Germinal center (tissue), 1 donor: ENCODE measurements at places on chromosomes 2 and 18.
A peak's percentile ranks its signal among the peaks of the same experiment; 100 is the strongest.

- no peak for DNase-seq
These were observed 128.8 kb upstream of the MSH6 start for GRCh38 chr2:47653902-47654789.

- DNase-seq: no peak
These were observed 651 bp upstream of the ZNF521 start for GRCh38 chr18:25352629-25353005.

- DNase-seq: no peak
These were observed 78.1 kb downstream of the TEX51 start for GRCh38 chr2:126976721-126977328.

- DNase-seq: no peak
These were observed 112.3 kb upstream of the ATP5MC3 start for GRCh38 chr2:175293776-175294175.

GRCh38 chr2:209471037-209471436, 47.2 kb downstream of the MAP2 start:
- no peak for DNase-seq

DNA sequence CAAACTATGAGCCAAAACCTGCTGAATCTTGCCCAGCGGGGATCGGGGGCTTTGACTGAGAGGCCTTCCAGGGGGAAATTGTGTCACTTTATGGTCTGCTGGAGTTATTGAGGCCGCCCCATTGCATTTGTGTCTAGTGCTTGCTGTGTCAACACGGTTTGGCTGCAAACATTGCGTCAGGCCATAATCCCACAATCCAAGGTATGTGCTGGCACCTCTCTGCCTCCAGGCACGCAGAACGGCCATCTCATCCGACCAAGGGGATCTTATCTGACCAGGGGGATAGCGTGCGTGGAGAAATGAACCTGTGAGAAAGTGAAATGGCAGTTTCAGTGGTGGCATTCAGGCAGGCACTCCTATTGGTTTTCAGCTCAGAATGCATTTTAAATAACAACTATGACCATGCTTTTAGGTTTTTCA, 18.1 kb upstream of the LYPD6B start:
- no peak for DNase-seq

DNA sequence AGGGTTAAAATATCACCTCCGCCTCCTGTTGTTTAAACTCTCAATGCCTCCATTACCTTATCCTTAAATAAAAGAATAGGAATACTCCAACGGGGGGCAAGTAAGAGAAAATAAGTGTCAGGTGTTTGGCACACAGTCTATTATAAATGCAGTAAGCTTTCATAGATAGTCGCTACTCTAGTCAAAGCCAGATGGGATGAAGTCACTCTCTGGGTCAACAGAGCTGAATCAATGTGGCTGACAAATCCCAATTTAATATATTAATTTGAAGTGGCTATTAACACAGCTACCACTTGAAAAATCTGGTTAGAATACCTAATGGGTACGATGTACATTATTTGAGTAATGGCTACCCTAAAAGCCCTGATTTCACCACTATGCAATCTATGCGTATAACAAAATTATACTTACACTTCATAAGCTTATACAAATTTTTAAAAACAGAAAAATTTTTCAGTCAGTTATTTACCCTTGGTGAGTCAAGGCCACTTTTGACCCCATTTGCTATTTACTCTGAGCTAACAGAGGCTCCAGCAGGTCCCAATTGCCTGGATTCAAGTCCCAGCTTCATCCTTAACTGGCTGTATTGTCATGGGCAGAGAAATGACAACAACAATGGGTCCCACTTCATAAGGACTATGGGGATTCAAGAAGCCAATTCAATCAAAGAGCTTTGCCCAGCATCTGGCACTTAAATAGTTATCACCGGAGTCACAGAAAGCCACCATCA, 167.5 kb upstream of the PID1 start:
- no peak for DNase-seq

DNA sequence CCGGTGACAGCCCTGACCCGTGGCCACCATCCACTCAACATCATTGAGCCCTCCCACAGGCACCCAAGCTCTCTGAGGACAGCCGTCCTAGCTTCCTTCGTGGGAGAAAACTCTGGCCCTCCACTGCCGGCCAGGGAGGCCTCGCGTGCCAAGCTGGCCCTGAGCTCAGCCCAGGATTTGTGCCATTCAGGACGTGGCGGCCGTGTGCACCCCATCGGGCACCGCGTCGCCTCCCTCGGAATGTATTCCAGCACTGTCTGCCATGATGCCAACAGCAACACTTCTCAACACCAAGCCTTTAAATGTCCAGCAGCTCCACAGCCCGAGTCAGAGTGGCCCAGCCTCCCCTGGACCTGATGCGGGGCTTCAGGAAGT, 35.7 kb downstream of the ZNF516 start:
- no peak for DNase-seq

DNA sequence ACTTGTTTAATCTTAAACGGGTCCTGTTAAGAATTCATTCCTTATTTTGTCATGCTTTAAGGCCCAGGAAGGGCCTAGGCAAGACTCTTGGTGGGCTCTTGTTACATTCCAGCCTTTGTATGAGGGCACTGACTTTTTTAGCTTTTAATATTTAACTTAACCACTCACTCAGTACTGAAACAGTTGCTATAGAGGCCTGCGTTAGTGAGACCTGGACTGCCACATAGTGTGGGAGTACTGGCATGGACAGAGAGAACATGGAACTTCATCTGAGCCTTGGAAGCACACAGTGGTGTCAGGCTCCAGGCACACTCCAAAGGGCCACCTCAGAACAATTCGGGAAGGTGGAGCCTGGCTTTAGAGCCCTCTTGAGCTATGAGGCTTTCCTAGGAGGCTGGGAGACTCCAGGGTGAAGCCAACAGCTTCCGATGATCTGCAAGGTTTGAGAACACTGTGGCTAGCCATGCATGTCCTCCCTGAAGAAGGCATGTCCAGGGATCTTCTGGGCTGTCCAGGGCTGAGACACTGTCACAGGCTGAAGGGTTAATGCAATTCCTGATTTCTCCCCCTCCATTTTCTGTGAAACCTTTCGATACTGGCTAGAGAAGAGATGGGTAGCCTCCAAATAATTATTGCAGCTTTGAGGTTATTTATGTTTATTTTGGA, 155.4 kb upstream of the ACAA2 start:
- no peak for DNase-seq

DNA sequence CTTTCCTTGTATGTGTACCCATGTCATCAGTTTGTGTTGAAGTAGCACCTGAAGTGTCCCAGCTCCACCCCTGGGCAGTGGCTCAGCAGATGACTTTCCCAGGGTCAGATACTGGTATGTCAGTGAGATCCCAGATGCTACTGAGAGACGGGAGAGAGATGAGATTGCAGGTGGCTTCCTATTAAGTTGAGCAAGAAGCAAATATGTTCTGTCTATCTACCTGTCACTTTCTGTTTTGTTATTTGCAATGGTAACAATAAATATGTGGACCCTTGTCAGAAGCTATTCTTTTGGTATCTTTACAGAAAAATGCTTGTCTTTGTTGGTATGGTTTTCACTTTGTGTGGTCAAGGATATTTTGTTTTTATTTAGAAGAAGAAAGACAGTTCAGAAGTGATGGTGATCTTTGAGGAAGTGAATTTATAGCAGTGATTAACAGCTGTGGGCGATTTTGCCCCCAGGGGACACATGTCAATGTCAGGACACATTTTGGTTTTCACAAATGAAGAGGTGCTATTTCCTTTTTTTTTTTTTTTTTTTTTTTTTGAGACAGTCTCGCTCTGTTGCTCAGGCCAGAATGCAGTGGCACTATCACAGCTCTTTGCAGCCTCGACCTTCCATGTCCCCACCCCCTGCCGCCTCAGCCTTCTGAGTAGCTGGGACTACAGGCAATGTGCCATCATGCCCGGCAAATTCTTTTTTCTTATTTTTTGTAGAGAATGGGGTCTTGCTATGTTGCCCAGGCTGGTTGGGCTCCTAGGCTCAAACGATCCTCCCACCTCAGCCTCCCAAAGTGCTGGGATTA, 21.4 kb downstream of the MGAT5 start:
- DNase-seq: peak; percentile 48

DNA sequence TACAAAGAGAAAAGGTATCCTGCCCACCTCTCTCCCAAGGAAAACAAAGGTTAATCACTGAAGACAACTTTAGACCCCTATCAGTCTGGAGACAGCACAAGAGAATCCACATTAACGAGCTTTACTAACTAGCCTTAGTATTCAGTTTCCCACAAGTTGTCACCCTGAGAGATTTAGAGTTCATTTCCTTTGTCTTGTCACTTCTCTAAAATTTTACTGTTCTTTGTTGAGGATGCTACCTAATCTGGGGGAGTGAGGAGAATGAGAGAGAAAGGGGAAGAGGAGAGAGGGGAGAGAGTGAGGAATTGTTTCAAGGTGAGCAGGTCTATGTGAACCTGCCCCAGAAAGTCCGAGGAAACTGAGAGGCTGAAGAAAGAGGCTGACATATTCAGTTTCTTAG, 28.4 kb downstream of the C2orf76 start:
- no peak for DNase-seq

DNA sequence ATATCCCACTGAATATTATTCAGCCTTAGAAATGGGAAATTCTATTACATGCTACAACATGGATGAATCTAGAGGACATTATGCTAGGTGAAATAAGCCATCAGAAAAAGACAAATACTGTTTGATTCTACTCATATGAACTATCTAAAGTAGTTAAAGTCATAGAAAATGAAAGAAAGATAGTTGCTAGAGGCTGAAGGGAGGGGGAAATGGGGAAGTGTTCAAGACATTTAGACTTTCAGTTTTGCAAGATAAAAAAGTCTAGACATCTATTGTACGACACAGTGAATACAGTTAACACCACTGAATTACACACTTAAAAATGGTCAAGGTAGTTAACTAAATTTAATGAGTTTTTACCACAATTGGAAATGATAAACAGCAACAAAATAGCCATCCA, 835.9 kb upstream of the CHAC2 start:
- no peak for DNase-seq

GRCh38 chr2:79630060-79630459, 117.2 kb downstream of the CTNNA2 start:
- DNase-seq: no peak

- DNase-seq: no peak
These were observed 11.0 kb downstream of the EIF5B start for GRCh38 chr2:99348173-99348572.

GRCh38 chr2:19854596-19855541, 46.9 kb downstream of the TTC32 start:
- DNase-seq: no peak

DNA sequence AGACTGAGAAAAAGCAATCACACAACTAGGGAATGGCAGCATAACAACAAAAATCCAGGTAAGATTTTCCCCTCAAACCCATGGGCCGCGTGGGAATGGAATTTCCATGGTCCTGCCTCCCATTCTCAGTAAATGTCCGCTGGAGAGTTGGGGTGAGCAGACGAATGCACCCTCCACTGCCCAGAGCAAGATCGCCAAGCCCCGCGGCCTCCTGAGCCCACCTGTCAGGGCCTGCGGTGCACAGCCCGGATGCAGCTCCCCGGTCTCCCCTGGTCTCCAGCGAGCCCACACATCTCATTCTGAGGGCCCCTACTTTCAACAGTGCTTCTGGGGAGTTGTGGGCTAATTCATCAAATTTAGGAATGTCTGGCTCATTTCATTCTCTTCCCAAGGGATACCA, 327.4 kb upstream of the HS6ST1 start:
- DNase-seq: no peak

GRCh38 chr18:22199005-22199404, 29.6 kb downstream of the GATA6 start:
- DNase-seq: no peak

GRCh38 chr18:51028201-51028805, 1.7 kb upstream of the SMAD4 start:
- DNase-seq: no peak

DNA sequence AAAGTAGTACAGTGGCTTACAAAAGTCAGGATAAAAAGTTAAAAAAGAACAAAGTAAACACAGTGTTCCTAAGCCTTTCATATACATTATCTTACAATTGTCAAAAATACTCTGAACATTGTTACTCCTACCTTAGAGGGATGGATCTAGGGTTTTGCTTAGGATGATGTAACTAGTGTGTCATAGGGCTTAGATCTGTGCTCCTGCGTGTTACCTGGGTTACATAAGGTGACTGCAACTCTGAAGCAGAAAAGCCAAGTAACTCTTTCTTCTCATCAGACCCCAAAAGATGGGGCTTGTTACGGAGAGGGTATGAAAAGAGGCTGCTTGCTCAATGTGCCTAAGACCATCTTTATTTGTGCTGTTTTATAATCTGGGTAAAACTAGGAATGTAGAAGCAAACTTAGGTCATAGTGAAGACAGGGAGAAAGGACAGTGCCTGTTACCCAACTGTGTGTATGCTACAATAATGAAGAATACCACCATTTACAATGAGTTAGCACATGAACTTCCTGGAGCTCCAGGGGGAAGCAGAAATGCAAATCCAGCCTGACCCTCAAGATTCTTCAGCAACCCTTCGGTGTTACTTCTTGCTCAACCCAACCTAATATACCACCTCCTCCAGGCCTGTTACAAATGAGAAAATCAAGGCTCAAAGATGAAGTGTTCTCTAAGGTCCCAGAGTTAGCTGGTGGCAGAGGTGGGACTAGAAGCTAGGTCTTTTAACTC, 42.0 kb upstream of the STK17B start:
- no peak for DNase-seq

DNA sequence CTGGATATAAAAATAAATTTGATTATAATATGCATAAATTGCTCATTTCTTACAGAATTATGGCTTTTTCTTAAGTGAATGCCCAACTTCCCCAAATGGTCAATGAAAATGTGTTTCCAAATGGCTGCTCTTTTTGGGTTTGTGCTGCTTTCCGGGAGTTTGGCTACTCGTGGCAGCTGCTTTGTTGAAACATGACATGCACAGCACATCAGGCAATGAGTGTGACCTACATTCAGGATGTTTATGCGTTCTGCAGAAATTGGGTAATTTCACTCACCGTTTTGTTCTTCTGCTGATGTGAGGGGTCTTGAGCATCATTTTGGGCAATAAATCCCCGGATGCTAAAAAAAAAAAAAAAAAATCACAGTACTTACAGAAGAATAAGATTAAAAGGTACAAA, 825.0 kb upstream of the KLHL29 start:
- DNase-seq: no peak

- no peak for DNase-seq
These were observed at the start of gene ABCA12 for GRCh38 chr2:215138479-215138878. ABCA12 (minus strand) TSS chr2:215138626; CDS start chr2:215138208, 418 bp downstream.

GRCh38 chr2:178998539-178998938, 51.4 kb downstream of the CCDC141 start:
- no peak for DNase-seq

GRCh38 chr2:15263976-15264685, 297.0 kb downstream of the NBAS start:
- DNase-seq: no peak

GRCh38 chr2:102253140-102253752, 58.1 kb upstream of the IL1RL1 start:
- no peak for DNase-seq

DNA sequence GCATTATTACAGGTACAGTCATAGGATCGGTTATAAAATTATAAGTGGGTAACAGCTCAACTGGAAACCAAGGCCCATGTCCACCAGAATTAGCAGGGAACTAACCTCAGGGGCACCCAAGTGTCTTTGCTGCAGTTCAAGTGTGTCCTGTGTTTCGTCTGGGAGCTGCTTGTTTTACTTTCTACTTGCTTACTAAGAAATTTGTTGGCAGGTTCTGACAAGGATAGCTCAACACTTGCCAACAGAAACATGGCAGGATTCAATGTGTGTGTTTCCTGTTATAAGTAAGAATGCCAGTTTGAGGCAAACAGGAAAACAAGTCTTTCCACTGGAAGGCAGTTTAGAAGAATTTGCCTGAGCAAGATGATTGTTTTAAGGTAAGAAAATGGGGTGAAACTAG, 104.5 kb downstream of the EPHA4 start:
- no peak for DNase-seq

GRCh38 chr2:72112981-72113846, 34.4 kb downstream of the CYP26B1 start:
- no peak for DNase-seq
